ENCODE measurements at places on chromosomes 5 and 9. TPM values are rescaled to one million over a fixed set of nuclear protein-coding genes. Genes with fewer than 3 reads are reported as not detected.

FAM153A gene
- not detected for total RNA-seq

NUTM2F gene
- not detected for total RNA-seq

SLC12A7 gene
- 26.6 TPM for total RNA-seq

EHMT1 gene
- 50.4 TPM for total RNA-seq

HCN1 gene
- not detected for total RNA-seq
